ENCODE measurements at places on chromosomes 12 and 14.

DNA sequence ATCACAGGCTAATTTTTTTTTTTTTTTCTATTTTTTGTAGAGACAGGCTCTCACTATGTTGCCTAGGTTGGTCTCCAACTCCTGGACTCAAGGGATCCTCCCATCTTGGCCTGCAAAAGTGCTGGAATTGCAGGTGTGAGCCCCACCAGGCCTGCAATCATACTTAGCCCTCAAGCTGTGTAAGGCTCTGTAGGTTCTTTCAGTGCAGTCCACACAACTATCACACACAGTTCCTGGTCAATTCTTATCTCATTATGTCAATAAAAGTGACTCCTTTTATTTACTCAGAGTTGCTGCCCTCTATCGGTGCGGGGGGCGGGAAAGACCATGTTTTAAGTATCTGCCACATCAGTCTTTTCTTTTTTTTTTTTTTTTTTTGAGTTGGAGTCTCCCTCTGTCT lies 29.0 kb downstream of the SLC2A3 start:
- DNase-seq, result peak; percentile 28

DNA sequence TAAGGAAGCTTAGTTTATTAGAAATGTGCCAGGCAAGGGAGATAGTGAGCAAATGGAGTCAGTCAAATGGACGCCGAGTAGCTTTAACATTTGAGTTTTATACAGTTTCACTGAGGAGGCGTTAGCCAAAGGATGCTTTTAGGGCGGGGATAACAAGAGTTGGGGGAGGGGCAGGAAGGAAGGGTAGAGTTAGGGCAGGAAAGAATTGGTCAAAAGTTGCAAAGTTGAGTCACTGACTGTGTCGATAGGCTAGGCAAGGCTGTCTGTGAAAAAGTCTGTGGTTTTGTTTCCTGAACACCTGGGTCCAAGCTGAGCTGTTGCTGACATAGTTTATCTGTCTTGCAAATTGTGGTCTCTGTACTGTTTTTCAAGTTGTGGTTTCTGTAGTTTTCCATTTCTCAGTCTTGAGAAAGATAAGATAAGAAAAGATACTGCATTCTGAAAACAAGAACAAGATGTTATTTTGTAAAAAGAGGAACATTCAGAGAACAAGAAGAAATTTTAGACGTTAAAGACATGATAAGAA lies 62.6 kb upstream of the RESF1 start:
- no peak for DNase-seq

DNA sequence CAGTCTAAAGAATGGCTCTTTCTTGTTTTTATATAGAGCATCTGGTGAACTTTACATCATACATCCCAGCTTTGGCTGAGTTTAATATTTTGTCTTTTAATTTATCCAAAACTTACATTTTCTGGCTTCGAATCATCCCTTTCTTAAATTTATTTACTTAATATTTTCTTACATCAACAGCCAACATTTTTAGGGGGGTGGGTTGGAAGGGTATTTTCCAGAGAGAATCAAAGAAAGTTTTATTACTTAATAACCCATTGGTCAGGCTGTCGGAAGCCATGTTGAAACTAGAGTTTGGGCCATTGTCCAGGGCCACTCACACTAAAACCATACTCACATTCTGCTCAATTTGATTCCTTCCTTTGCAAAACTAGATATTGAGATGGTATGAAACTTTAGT lies 220.2 kb downstream of the AEBP2 start:
- no peak for DNase-seq

DNA sequence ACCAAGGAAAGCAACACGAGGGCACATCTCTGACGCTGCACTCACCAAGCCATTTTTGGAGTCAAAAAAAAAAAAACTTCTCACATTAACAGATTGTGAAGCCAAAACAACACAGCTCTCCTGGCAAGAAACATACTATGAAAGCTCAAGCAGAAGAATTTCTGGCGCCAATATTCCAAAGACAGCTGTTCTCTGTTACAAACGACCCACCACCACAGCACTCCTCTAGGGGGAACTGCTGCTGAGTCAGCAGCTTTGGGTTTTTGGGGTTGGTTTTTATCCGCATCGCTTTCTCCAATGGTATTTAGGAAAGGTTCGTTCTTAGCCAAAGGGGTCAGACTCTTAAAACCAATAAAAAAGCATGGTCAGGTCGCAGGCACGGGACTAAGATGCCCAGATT lies 379.4 kb downstream of the RPS29 start:
- DNase-seq, result no peak

DNA sequence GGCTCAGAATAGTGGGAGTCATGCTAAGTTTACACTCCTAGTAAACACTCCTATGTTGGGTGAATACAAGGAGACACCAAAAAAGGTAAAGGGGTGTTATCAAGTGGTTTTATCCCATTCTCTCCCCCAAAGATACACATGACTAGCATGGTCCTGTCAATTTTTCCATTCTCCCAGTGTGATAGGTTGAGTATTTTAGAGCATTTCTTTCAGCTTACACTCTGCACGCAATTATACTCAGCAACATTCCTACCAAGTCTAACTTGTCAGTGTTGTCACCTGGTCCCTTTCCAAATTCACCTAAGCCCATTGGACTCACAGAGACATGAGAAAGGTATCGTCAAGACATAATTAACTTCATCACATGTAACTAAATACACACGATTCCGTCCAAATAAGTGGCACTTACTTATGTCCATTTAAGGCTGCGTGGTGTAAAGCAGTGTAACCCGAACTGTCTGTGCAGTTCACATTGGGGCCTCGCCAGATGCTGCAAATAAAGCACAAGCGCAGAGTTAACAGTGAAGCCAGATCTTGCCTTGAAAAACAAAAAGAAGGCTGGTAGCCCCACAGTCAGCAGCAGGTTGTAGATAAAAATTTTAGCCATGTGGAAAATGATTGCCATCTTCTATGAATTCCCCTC lies 159.7 kb downstream of the ANKS1B start:
- no peak for DNase-seq

DNA sequence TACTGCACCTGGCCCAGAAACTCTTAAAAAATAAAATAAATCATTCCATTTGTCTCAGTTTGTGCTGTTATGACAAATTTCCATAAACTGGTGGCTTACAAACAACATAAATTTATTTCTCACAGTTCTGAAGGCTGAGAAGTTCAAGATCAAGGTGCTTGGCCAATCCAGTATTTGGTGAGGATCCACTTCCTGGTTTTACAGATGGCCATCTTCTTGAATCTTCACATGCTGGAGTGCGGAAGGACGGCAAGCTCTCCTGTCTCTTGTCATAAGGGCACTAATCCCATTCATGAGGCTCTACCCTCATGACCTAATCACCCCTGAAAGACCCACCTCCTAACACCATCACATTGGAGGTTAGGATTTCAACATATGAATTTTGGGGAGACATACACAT lies 29.9 kb upstream of the MYBPC1 start:
- DNase-seq, result peak; percentile 1

DNA sequence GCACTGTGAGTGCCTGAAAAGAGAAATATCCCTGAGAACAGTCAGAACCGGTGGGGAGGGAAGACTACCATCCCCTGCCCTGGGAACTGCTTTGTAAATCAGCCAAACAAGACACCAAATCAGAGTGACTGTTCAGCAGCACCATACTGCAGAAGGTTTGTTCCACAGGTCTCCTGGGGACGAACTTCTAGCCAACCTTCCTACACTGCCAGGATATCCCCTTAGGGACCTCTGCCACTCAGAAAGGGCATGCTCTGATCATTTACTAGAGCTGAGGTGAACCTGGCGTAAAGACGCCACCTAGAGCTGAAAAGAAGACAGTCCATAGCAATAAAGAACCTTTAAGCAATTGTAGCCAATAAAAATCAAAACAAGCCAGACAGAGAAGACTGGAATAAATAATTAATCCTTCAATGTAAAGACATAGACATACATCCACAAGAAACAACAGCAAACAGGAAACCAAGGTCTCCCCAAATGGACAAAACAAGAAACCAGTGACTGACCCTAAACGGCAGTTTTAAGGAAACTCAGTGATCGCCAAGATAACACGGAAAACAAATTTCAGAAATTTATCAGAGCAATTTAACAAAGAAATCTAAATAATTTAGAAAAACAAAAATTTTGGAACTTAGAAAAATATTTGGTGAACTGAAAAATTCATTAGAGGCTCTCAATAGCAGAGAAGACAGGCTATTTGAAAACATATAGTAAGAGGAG lies 228.1 kb upstream of the AMIGO2 start:
- peak; percentile 19 for DNase-seq

DNA sequence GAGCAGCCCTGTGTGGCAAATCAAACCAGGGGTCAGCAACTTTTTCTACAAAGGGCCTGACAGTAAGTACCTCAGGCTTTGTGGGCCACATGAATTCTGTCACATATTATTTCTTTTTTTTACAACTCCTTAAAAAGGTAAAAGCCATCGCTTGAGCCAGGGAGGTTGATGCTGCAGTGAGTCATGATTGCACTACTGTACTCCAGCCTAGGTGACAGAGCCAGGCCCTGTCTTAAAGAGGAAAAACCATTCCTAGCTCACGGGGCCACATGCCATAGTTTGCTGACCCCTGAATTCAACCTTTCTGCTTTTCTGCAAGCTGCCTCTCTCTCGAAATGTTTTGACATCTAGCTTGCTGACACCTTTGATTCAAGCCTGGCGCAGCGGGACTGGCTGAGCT lies 55.1 kb upstream of the CORO1C start:
- DNase-seq, result no peak

DNA sequence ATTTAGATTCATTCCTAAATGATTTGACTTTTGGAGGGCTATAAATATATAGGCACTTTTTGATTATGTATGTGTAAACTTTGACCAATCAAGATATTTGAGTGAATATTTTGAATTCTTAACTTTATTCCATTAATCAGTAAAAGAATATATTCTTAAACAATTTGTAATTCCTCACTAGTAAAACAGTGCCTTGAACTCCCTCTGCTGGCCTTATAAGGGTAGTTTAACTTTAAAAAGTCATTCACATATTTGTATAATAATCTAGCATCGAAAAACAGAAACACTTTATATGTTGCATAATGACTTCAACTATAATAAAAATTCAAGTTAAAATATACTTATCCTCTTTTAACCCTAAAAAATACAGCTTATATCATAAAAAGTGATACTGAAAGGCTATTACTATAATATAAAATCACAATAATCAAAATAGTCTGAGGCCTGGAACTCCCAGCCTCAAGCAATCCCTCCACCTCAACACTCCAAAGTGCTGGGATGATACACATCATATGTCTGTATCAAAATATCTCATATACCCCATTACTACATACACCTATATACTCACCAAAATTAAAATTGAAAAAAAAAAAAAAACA lies 31.2 kb downstream of the CCDC59 start:
- DNase-seq, result peak; percentile 5

- DNase-seq, result no peak
These were observed 174.2 kb upstream of the CCDC196 start for GRCh38 chr14:66311990-66312389.
